NCI-H1092 (cell line): ENCODE measurements at places on chromosomes 12 and 14.

- DNase-seq: no peak
These were observed 18.4 kb downstream of the ANO6 start for GRCh38 chr12:45234139-45234865.

- DNase-seq: no peak
These were observed 17.2 kb downstream of the TTC9 start for GRCh38 chr14:70658899-70659298.

DNA sequence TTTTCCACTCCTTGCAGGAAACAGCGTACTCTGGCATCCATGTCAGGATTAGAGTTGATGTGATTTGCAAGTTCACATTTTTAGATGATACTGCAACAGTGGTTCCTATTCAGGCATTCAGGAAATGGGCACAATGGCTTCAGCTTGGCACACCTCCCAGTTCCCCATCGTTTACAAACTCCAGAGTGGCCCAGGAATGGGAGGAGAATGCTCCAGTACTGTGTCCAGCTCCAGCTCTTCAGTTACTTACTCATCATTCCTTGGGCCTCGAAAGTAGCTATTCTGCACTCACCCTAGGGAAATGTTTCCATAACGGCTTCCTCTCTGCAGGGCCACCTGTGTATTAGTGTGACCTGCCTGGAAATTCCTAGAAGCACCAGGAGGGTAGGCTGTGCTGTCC, 239.7 kb upstream of the RGS6 start:
- no peak for DNase-seq

DNA sequence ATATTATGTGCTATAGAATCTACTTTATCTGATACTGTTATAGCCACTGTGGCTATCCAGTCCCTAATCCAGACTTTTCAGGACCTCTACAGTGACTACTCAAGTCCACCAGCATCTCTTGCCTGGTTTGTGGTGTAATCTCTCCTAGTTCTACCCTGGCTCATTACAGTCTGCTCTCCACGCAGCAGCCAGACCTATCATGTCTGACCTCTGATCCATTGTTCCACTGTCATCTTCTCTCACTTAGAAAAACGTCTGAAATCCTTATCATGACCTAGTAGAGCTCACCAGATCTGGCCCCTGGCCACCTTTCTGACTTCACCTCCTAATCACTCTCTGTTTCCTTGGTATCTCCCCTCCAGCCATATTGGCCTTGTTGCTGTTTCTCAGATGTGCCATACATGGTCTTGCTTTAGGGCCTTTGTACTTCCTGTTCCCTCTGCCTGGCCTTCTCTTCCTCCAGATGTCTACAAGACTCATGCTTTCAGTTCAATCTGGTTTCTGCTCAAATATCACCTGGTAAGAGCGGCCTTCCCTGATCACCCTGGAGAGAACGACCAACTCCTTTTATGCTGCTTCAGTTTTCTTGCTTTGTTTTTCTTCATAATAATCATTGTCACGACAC, 475.5 kb downstream of the AACS start:
- no peak for DNase-seq

DNA sequence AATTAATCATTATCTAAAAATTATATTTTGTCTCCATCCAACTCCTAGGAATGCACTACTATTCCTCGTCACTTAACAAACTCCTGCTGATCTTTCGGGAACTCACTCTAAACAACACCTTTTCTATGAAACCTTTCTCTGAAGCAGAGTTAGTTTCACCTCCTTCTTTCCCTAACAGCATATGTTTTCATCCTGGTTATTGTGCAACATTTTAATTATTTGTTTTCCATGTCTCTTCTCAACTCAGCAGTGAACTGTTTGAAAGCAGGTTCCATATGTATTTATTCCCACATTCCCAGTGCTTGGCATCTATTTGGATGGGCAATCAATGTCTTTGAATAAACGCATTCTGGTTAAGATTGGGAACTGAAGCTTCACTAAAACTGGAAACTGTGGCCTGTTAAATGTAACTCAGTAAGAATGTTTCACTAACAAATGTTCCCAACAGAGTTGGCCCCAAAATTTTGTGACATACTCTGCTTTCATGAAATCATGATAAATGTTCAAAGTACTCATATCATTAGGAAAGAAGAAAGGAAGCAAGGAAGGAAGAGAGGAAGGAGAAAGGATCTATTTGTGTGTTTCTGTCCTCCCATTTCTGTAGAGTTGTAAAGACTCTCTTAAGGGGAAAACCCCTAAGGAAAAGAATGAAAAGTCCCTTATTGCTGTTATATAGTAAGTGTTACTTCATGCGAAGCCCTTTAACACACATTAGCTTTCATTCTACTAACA, 13.9 kb upstream of the LGR5 start:
- no peak for DNase-seq

DNA sequence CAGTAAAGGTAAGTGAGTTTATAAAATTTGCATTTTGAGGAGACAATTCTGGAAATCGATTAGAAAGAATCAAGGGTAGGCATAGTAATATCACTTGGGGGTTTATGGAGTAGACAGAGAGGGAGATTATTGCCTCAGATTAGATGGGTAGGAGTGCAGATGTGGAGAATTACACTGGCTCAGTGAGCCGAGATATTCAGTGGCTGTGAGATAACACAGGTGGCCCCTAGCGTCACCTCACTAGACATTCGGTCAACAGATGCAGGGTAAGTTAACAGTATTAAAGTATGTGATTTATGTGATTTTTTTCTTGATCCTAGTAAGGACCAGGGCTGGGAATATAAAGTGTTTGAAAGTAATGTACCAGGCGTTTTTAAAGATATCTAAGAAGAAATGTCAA, 39.6 kb upstream of the KLRD1 start:
- no peak for DNase-seq
